Natural killer cell (primary cell): ENCODE measurements at places on chromosomes 2 and 18. TPM values are rescaled to one million over a fixed set of nuclear protein-coding genes. Genes with fewer than 3 reads are reported as not detected.

The NYAP2 gene
- not detected for total RNA-seq

The CPS1 gene
- 1.3 TPM for total RNA-seq

The OBSL1 gene
- total RNA-seq = 0.32 TPM

The ITPRIPL1 gene
- 20.5 TPM for total RNA-seq

The RGPD3 gene
- total RNA-seq = not detected

The NXPH2 gene
- not detected for total RNA-seq

The ASPRV1 gene
- 2.7 TPM for total RNA-seq

The STAT4 gene
- 339 TPM for total RNA-seq

The TLX2 gene
- total RNA-seq = 0.45 TPM

The SMYD1 gene
- not detected for total RNA-seq

The LYG1 gene
- 4.0 TPM for total RNA-seq
